ENCODE measurements at places on chromosomes 12 and 14. TPM values are rescaled to one million over a fixed set of nuclear protein-coding genes. Genes with fewer than 3 reads are reported as not detected.

DNA sequence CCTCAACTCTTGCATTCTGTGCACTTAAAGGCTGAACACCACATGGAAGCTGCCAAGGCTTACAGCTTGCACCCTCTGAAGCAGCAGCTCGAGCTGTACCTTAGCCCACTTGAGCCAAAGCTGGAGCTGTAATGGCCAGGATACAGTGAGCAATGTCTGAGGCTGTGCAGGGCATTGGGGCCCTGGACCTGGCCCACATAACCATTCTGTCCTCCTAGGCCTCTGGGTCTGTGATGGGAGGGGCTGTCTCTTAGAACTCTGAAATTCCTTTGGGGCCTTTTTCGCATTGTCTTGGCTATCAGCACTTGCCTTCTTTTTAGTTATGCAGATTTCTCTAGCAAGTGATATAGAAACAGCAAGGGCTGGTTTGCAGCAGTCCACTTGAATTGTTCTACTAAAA lies 303.8 kb upstream of the CLEC14A start:
- no peak overlapping the region for H3K4me3 ChIP-seq
- no peaks in the 10 kb centered on the region for H3K4me1 ChIP-seq
- H3K27me3 ChIP-seq = no peaks in the 10 kb centered on the region
- DNase-seq = no peak

The NKX2-1 gene
- not detected for total RNA-seq

DNA sequence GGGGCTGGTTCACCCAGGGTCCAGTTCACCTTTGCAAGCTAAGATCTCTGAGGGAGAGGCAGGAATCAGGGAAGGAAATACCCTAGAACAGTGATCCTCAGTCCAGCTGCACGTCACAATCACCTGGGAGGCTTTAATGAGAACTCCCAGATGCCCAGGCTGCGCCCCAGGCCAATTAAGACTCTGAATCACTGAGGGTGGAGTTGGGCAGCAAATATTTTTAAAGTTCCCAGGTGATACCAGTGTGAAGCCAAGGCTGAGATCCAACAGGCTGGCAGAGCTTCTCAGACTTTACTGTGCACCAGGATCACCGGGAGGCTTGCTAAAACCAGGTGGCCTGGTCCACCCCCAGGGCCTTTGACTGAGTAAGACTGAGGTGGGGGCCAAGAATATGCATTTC lies 23.8 kb downstream of the MYL2 start:
- H3K27me3 ChIP-seq = no peaks in the 10 kb centered on the region
- no peak for DNase-seq
- H3K36me3 ChIP-seq = no peaks in the 10 kb centered on the region
- no peak overlapping the region for H3K27ac ChIP-seq
- no peaks in the 10 kb centered on the region for H3K4me1 ChIP-seq

DNA sequence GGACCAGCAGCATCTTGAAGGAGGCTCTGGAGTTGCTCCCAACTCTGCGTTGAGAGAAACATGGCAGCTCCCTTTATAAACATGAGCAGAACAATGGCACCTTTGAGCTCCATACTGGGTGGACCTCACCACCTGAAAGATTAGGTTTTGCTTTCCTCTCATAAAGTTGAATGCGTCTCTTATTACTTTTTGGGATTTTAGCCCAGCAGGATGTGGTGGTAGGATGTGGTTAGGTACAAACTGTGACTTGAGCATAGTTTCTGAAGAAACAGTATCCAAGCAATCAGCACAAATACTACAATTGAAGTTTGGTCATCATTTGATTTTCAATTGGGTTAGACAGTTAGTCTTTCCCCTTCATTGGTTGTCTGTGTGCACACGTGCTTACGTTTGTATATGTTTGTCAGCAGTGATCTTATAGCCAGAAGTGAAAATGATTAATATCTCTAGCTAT lies at the start of gene PRR4:
Gene PRR4 (minus strand): TSS at position 51 of the 454 bp plus-strand sequence. CDS start 38 bp downstream, at position 13.
- DNase-seq = no peak
- no peaks in the 10 kb centered on the region for H3K4me1 ChIP-seq
- H3K36me3 ChIP-seq = no peaks in the 10 kb centered on the region
- H3K4me3 ChIP-seq = no peak within 1 kb of the TSS
- peak within 1 kb of the TSS; percentile 46 for H3K27ac ChIP-seq

DNA sequence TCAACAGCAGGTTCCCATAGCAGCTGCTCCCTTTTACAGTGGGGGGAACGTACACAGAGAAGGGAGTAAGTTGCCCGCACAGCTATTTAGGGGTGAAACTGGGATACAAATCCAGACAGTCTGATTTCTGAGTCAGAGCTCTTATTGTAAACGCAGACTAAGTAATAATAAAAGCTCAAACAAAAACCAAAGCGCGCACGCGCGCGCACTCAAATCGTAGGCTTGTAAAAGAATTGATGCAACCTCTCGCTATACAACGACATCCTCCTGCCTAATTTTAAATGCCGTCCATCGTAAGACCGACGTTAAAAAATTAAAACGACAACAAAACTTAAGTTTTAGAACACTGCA lies 747 bp upstream of the DACT1 start:
- H3K36me3 ChIP-seq = no peaks in the 10 kb centered on the region
- H3K27ac ChIP-seq = peak overlapping the region; percentile 91
- H3K4me3 ChIP-seq = peak overlapping the region; percentile 64
- H3K4me1 ChIP-seq = peaks cover 5% of the 10 kb centered on the region

DNA sequence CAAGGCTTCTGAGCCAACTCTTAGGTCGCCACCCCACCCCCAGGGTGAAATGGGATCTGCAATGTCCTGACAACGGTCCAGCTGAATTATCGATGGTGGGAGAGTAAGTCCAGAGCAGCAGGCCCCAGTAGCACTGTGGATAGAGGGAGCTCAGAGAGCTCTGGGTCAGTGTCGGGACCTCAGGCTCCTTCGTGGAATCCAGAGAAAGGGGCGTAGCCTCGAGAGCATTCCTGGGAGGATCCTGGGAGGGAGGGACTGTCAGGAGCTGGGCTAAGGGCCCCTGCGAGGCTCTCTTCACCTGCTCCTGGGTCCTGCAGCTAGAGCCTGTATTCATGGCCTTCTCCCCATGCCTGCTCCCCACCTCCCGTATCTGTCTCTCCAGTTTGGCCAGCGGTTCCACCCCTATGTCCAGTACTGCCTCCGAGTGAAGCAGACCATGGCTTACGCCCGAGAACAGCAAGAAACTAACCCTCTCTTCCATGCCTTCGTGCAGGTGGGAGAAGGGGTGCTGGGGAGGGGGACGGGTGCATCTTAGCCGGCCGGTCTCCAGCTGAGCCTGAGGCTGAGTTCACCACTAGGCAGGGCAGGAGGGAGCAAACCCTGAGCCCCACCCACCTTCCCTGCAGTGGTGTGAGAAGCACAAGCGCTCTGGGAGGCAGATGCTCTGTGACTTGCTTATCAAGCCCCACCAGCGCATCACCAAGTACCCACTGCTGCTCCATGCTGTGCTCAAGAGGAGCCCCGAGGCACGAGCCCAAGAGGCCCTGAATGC lies 6.6 kb downstream of the PLEKHG6 start:
- no peak overlapping the region for H3K27ac ChIP-seq
- peaks cover 13% of the 10 kb centered on the region for H3K4me1 ChIP-seq
- no peak for DNase-seq
- H3K36me3 ChIP-seq = no peaks in the 10 kb centered on the region
- H3K4me3 ChIP-seq = no peak overlapping the region

The FOXN4 gene
- total RNA-seq = not detected

The SERPINA3 gene
- total RNA-seq = 88.7 TPM

GRCh38 chr12:21526721-21527345 lies 737 bp downstream of the SPX start:
- no peak overlapping the region for H3K27ac ChIP-seq
- H3K36me3 ChIP-seq = no peaks in the 10 kb centered on the region
- H3K4me3 ChIP-seq = peak overlapping the region; percentile 51
- no peak for DNase-seq
- H3K4me1 ChIP-seq = no peaks in the 10 kb centered on the region
